ENCODE measurements at places on chromosomes 13 and 19.

GRCh38 chr13:78152415-78152814, 233.8 kb upstream of the EDNRB start:
- no peak for DNase-seq

- no peak for DNase-seq
Observed at GRCh38 chr19:53823380-53824120, 564 bp downstream of the NLRP12 start.

DNA sequence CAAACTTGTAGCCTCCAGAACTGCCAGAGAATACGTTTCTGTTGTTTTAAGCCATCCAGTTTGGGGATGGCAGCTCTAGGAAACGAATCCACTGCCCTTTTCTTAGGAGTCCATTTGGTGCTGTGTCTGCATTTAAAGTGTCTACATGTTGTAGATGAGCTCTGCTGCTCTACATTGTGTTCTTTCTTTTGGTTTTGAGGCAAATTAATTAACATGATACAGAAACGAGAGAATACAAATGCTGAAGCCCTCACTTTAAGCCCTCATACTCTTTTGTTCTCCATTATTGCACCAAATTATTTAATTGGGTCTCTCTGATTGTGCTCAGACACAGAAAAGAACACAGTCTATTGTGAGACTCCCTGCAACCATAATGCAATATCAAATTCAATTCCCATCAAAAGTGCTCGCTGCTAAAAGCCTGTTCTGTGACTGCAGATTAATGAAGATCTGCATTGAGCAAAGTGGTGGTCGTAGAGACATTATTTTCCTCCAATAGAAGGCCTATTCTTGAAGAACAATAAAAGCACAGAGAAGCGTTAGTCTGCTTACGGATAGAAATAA, 166.3 kb upstream of the SOX21 start:
- no peak for DNase-seq

- no peak for DNase-seq
Observed at GRCh38 chr19:47901370-47901769, 15.3 kb upstream of the SULT2A1 start.

DNA sequence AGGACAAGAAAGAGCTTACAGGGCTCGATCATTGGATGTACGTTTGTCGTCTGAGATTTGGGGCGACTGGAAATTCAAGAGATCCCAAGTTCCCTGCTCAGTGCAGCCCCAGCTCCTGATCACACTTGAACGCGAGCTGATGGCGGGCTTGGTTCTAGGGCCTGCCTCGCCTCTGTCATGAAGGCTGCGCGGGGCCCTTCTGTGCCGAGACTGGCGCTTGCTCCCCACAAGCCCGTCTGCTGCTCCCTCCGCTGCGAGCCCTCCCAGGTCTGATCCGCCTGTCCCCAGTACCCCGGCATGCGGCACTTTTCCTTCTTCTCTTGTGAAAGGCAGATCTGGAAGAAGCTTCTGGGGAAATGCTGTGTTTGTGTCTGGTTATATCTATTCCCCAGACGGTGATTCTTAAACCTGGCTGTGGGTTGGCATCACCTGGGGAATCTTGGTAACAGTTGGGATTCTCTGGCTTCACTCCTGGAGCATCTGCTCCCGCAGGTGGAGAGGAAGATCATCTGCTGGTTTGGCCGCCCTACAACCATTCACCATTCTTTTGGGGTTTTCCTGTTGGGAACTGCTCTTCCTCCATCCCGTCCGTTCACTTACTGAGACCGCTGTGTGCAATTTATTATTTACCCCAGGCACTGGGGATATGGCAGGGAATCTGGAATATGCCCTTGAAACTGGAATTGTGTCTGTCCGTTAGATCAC, 43.6 kb downstream of the SIPA1L3 start:
- DNase-seq = no peak

DNA sequence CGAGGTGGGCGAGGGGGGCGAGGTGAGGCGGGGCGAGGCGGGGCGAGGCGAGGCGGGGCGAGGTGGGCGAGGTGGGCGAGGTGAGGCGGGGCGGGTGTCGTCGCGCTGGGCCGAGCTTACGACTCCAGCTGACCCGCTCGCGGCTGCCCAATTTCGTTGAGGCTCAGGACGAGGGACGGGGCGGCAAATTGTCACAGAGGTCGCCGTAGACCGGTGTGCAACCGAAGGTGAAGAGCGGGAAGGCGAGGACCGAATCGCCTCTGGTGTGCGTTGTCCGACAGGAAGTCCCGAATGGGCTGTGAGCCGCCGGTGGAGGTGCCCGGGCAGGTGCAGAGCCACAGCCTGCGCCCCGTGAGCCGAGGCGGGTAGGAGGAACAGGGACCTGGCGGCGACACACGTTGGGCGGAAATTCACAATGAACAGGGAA, at the start of gene LACC1:
Gene LACC1, plus strand, starts transcription at position 150 of the 427 bp plus-strand sequence. CDS start 1,082 bp downstream, outside the sequence.
- DNase-seq = peak; percentile 53

GRCh38 chr13:45102136-45102507, 18.2 kb upstream of the GTF2F2 start:
- DNase-seq = no peak

- no peak for DNase-seq
Observed at GRCh38 chr19:29678484-29679106, 13.3 kb downstream of the PLEKHF1 start.

DNA sequence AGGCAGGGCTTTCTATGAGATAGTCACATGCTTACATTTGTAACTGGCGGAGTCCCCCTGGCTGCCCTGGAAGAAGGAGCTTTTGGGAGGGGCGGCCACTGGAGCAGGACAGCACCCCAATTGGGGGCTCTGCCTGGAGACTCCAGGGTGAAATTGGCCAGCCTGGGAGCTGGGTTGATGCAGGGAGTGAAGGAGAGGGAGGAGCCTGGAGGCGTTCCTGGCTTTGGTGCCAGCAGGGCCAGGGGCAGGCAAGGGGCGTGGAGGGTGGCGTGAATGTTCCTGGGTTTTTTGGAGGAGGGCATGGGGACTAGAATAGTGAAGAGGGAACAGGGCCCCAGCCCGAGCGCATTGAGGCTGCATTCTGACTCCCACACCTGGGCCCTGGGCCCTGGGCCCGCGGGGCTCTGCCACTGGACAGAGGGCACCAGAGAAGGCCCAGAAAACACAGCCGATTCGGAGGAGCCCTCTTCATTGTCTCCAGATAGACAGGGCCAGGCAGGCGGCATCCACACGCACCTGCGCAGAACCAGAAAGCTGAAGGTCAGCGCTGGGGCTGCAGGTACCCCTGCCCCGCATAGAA, 29.5 kb downstream of the COMP start:
- no peak for DNase-seq

GRCh38 chr19:18478545-18479311, 40.8 kb upstream of the ISYNA1 start:
- DNase-seq = no peak

- no peak for DNase-seq
Observed at GRCh38 chr13:111202745-111203144, 87.6 kb downstream of the ARHGEF7 start.

DNA sequence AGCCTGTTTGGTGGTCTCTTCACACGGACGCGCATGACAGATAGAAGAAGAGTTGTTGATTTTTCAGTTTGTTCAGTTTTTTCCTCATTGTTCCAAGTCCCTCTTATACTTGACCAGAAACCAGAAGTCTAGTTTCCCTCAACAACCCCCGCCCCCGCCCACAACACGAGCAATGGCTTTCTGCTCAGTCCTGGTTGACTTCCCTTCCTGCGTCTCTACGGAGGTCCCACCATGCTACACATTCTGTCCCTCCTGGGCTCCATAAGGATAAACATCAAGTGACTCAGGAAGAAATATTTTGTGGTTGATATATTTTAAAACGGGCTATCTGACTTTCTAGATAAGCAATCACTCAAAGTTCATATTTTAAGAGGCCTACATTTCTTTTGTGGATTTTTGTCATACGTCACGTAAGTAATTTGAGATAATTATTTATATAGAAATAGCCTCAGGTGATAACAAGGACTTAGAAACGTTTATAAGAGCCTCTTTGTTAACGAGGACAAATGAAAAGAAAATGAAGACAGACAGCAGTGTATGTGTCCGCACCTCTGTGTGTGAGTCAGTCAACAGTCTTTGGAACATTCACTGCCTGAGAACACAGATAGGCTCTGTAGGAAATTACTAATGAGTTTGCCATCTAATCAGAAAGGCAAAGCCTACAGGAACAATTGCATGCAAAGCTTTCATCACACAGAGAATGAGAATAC, 214.4 kb downstream of the RAP2A start:
- no peak for DNase-seq

- no peak for DNase-seq
Observed at GRCh38 chr13:28796938-28797257, 23.2 kb upstream of the MTUS2 start.

- DNase-seq = no peak
Observed at GRCh38 chr13:64704121-64704649, 2526.0 kb downstream of the PCDH9 start.

DNA sequence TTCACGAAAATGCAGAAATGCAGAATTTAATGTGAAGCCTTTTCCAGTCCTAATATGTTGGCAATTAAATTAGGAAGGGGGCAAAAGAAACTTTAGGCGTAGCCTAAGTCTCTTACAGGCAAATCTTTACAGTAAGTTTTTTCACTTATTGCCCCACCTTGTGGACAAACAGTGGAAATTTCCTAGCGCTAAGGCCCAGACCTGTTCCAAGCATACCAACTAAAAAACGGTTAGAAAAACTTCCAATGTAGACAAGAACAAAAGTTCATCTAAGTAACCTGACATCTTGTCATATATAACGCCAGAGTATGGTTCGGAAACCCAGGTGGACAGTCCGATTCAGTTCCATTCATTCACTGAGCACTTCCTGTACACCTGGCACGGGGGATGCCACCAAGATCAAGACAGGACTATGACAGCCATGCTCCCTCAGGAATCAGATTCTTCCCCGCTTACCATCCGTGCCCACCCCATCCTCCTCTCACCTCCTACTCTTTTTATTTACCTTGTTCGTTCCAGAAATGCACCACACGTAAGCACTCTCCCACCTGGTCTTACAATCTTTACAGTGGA, 4.9 kb downstream of the ZAR1L start:
- DNase-seq = no peak

DNA sequence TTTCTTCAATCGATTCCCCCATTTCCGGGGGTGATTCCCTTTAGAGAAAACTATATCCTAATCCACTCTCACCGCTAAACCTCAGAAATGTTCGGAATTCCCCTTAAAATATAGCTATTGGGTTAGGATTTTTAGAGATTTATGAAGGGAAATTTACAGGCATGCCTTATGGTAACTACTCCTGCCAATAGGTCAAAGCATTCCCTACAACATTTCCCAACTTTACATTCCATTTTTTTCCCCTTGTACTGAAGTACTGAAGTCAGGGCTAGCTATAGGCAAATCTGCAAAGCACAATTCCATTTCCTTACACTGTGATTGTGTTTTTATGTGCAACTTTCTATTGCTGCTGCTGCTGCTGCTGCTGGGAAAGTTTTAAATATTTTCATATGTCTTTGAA, 2.1 kb downstream of the EDNRB start:
- DNase-seq = no peak

- no peak for DNase-seq
Observed at GRCh38 chr13:95641291-95642027, 3.0 kb downstream of the DZIP1 start.

- DNase-seq = no peak
Observed at GRCh38 chr13:101915331-101915730, 462.9 kb downstream of the ITGBL1 start.

- no peak for DNase-seq
Observed at GRCh38 chr13:50911081-50911631, 1.6 kb downstream of the RNASEH2B start.

DNA sequence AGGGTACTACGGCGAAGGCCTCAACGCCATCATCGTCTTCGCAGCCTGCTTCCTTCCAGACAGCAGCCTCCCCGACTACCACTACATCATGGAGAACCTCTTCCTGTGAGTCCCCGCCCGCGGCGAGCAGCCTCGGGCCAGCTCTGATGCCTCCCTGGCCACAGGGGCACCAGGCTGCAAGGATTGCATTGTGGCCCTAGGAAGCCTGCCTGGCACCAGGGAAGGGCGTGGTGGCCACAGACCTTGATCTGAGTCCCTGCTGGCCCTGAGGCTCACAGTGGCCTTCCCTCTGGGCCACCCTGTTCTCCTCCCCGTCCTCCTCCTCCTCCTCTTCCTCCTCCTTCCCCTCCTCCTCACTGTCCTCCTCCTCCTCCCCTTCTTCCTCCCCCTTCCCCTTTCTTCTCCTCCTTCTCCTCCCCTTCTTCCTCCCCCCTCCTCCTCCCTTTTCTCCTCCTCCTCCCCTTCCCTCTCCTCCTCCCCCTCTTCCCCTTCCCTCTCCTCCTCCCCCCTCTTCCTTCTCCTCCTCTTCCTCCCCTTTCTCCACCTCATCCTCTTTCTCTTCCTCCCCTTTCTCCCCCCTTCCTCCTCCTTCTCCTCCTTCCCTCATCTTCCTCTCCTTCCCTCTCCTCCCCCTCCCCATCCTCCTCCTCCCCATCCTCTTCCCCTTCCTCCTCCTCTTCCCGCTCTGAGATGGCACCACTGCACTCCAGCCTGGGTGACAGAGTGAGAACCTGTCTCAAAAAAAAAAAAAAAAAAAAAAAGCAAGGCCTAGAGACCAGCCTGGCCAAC, 24.4 kb upstream of the NMRK2 start:
- DNase-seq = no peak

DNA sequence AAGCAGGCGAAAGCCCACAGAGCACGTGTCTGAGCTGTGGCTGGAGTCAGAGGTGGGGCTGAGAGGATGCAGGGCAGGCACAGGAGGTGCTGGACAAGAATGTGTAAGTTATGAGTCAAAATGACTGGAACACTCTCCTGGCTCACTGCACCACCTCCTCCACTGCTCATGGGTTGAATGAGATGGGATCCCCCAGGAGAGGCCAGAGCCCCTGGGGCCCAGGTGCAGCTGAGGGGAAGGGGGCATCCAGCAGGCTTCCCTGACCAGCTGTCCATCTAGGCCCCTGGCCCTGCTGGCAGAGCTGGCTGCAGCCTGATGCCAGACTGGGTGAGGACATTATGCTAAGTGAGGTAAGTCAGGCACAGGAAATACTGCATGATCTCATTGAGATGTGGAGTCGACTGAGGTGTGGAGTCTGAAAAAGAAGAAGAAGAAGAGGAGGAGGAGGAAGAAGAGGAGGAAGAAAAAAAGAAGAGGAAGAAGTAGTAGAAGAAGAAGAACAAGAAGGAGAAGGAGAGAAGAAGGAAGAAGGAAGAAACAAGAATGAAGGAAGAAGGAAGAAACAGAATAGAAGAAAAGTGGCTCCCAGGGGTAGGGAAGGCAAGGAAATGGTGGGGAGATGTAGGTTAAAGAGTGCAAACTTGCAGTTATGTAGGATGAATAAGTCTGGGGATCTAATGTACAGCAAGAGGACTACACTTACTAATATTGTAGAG, 747.4 kb downstream of the UQCRFS1 start:
- no peak for DNase-seq

DNA sequence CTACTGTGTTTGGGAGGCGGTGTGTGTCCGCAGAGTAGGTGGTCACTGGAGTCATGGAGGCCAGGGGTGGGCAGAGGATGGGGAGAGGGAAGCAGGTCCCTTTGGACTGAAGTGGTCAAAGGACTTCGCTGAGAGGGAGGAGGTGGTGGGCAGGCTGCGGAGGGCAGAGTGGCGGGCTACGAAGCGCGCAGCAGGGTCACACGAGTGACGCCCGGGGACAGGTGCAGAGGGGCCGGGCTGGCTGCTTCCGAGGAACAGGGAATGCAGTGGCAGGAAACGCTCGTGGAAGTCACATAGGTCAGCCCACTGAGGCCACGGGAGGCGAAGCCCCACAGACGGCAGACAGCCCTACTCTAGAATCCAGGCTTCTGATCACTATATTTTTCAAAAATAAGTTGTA, 111.5 kb downstream of the URI1 start:
- DNase-seq = no peak

GRCh38 chr13:48405875-48406274, 7.0 kb downstream of the LPAR6 start:
- DNase-seq = no peak

- no peak for DNase-seq
Observed at GRCh38 chr13:111969551-111970135, 97.3 kb upstream of the SOX1 start.

- DNase-seq = no peak
Observed at GRCh38 chr19:31666126-31666525, 316.9 kb upstream of the TSHZ3 start.
